Activated CD8-positive, alpha-beta memory T cell treated with anti-CD3 and anti-CD28 coated beads for 1 hour (primary cell): ENCODE measurements at places on chromosomes 1 and 21.

DNA sequence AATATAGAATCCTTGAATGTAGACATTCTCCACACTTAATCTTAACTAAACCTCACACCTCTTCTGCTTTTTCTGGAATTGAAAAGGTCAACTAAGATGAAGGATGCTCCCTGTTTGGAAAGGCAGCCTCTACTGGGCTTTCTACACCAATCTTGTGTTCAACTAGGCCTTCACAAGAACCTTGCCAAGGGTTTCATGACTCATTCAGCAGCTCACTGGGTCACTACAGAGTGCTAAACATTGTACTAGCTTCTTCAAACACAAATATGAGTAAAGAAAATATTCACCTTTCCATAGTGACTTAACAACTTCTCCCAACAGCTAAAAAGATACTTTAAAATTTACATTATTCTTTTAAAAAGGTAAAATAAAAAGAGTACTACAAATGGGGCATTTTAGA is 135.3 kb upstream of the PRMT6 start:
- no peak for DNase-seq

GRCh38 chr1:19517017-19517416 is 31.7 kb upstream of the CAPZB start:
- DNase-seq, result no peak

DNA sequence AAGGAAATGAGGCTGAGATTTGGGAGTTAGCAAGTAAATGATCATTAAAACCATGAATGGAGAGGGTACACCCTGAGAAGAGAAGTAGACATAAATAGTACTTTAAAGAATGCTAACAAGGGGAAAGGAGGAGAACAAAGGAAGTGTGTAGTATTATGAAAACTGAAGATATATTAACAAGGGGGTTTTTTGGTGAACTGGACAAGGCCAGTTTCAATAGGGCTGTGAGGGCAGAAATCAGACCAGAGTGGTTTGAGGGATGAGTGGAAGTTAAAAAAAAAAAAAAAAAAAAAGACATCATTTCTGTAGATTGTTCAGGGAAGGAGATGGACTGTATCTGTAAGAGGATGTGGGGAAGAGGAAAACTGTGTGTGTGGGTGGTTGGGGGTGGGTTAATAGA is 137.1 kb downstream of the PLA2G4A start:
- no peak for DNase-seq

GRCh38 chr1:24688621-24689195 is 45.6 kb downstream of the SRRM1 start:
- peak; percentile 11 for DNase-seq

GRCh38 chr1:230633469-230633868 is 8.8 kb upstream of the COG2 start:
- no peak for DNase-seq

GRCh38 chr1:112285746-112286145 is 110.3 kb upstream of the CTTNBP2NL start:
- no peak for DNase-seq

DNA sequence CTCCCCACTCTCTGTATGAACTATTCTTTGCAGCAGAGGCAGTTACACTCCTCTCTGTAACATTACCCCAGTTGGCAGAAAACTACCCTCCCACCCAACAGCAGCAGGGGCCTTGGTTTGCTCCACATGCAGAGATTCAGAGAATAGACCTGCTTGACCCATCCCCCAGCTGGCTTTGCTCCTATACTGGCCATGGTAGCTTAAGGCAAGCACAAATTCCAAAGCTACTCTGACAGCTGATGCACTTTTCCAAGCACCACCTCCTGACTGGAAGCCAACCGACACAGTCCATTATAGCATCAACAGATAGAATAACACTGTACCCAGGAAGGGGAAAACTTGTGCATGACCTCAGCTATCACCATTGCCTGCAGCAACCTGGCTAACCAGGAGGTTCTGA is 846.5 kb upstream of the NCAM2 start:
- DNase-seq, result no peak

GRCh38 chr1:162145966-162146696 is 76.6 kb downstream of the NOS1AP start:
- DNase-seq, result no peak

- DNase-seq, result no peak
Measured at GRCh38 chr1:232218955-232219865, 410.7 kb downstream of the SIPA1L2 start.

- DNase-seq, result no peak
Measured at GRCh38 chr1:43711049-43711448, 3.7 kb downstream of the ST3GAL3 start.

DNA sequence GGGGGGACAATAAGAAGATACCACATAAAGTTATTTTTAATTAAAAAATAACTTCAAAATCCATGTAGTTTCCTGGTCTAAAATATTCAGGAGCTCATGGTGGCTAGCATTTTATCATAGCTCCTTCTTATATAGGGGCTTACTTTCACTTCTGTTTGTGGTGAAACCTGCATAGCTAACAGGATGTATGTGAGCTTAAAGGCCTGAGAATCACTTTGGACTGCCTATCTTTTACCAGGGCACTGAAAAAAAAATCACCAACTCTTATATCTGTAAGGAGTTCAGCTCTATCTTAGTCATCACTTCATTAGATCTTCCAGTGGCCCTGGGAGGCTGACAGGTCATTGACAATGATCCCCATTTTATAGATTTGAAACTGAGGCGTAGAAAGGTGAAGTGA is 21.3 kb downstream of the UROD start:
- no peak for DNase-seq

- no peak for DNase-seq
Measured at GRCh38 chr21:37072274-37072987, 440 bp downstream of the PIGP start.

GRCh38 chr1:67264152-67264551 is 43.5 kb upstream of the IL12RB2 start:
- DNase-seq, result no peak

DNA sequence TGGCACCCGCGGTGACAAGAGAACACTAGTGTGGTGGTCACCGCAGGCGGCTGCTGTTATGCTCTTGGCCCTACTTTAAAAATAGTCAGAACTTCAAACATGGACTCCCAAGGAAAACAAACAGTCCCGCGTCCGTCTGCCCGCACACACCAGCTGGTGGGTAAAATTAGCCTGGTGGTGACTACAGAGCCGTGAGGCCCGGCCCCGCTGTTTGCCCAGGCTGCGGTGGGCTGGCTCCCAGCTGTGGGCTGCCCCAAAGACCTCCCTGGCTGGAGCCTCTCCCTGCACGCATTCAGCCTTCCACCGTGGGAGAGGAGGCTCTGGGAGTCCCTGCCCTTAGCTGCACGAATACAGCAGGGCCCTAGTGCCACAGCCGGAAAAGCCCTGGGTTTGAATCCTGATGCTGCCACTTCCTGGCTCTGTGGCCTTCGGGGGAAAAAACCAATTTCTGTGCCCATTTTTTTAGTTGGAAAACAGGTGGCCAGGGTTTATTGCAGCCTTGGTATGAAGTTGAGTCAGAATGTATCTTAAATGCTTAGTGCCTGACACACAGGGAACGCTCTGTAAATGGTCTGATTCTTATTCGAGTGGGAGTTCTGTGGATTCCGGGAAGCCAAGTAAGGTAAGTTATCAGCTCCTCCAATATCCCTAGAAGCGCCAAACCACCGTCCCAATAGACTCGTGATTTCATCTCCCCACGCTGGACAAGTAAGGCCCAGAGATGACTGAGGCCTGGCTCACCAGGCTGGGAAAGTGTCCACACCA is 58.2 kb downstream of the ALPL start:
- no peak for DNase-seq

DNA sequence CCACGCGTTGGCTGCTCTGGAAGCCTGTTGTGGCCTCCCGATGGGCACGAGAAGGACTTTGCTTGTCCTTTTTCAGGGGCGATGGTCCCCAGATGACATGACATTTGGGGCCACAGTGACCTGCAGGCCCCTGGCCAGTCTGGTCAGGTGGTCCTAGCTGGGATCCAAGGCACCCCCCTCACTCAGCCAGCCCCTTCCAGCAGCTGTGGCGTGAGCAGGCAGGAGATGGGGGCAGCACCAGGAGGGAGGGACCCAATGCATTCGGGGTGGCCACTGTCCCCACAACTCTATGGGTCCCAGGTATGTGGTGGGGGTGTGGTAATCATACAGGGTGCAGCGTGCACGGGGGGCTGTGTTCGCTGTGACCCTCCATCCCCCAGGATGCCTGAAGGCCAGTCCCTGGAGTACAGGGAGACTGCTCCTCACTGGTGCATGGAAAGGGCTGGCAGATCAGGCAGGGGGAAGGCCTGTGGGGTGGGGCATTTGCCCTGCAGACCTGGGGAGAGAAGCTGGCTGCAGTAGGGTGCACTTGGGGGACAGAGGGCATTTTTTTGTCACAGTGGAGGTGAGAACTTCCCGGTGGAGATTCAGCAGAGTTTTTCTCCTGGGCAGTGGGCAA is 31.7 kb downstream of the WNT3A start:
- DNase-seq, result no peak

- no peak for DNase-seq
Measured at GRCh38 chr1:151346082-151346768, 827 bp downstream of the RFX5 start.

GRCh38 chr1:200342511-200343311 is 67.1 kb downstream of the ZNF281 start:
- DNase-seq, result no peak

- DNase-seq, result no peak
Measured at GRCh38 chr1:208201229-208201628, 43.0 kb downstream of the PLXNA2 start.

- DNase-seq, result no peak
Measured at GRCh38 chr1:202199040-202199889, 5.7 kb downstream of the LGR6 start.

DNA sequence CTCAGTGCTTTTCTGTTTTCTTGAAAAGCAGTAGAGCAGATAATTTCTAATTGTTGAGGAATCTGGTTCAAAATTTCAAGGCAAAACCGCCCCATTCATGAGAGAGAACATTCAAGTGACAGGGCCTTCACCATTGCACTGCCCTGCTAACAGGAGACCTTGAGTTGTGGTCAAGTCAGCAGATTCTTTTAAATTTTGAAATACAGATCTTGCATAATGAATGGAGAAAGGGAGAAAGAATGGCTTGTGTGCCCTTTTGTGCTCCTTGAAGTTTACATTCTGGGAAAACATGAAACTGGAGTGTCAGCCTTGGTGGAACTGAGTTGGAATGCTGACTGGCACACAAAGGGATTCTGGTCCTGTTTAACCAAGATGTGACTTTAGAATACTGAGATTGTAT is 164.5 kb upstream of the UBE2U start:
- DNase-seq, result no peak

- no peak for DNase-seq
Measured at GRCh38 chr1:170700842-170701615, 37.1 kb downstream of the PRRX1 start.

DNA sequence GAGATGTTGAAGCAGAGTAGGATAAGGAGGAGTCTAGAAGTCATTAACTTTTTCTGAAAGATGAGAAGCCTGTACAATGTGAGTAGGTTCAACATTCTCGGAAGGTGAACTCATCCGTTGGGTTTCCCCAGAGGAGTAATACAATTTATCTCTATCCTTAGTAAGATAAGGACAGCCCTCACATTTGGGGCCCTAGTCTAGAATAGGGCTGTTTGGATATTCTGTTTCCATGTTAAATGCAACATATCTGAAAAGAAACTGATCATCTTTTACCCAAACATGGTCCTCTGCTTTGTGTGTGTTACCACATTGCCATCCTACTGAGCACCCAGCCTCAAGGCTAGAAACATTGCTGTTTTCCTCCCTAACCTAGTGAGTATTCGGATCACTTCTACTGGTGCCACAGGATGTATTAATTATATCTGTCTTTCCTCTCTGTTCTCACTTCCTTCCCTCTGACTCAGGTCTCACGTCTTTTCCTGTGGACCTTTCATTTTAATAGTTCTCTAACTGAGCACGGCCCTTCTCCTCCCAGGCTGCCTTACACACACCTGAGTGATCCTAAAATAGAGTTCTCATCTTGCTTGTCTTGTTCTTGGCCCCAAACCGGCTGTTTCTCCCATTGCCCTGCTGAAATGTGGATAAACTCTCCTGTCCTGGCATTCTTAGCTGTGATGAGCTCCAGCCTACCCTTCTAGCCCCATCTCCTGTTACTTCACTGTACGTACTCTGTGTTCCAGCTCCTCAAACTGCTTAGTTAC is 91.7 kb downstream of the CDC14A start:
- DNase-seq, result no peak

DNA sequence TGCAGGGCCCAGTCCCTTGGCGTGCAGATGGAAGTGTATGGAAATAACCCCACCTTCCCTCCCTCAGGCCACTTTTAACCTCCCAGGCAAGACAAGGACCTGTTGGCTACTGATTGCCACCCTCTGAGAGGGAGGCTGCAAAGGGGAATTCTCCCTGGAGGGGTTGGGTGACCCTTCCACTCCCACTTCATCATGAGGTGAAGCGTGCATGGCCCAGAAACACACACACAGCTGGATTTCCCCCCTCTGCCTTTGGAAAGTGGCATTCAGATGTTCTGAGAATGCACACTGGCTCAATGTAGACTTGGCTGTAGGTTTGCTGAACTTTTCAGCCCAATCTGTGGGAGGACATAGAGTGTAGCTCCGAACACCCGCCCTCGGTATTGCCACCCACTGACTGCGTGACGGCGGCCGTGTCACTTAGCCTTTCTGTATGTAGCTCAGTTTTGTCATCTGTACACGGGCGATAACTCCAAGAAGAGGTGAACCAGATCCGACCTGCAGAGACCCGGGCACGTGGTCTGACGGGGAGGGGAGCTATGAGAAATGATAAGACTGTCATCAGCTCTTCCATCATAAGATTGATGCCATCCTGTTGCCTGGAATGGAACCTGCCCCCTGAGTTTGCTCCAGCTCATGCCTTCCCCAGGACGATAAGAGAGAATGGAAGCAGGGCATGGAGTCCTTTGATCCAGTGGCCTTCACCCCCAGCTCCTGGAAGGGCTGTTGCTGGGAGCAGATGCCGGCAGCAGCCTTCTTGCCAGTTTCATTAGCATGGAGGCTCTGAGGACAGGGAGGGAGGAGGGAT is 19.3 kb downstream of the MIIP start:
- no peak for DNase-seq

DNA sequence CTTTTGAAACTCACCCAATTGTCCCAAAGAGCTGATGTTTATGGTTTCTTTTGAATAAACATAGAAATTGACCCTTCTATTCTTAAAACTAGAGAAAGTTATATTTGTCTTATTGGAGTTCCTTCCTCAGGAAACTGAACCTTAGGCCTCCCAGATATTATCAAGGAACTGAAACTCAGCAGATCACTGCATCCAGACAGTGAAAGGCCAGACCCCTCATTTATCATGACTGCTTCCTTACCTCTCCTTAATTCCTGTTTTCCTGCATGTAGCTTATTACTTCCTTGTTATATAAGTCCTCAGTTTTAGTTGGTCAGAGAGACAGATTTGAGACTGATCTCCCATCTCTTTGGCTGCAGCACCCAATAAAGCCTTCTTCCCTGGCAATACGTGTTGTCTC is 27.5 kb downstream of the SLC22A15 start:
- DNase-seq, result no peak

DNA sequence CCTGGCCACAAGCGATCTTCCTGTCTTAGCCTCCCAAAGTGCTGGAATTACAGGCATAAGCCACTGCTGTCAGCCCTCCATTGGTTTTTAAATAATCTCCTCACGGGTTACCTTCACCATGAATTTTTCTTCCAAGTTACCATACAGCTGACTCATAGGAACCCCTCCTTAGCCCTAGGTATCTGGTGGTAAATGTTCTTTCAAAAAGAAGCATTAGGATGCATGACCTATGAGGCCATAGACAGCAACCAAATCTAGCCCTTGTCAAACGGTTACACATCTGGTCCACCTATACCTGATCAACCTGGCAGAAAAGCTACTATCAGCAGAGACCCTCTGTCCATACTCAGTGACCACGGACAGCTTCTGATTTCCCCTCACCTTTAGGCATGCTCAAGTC is 12.7 kb upstream of the DEGS1 start:
- no peak for DNase-seq
